ENCODE measurements at places on chromosomes 7 and 10.

DNA sequence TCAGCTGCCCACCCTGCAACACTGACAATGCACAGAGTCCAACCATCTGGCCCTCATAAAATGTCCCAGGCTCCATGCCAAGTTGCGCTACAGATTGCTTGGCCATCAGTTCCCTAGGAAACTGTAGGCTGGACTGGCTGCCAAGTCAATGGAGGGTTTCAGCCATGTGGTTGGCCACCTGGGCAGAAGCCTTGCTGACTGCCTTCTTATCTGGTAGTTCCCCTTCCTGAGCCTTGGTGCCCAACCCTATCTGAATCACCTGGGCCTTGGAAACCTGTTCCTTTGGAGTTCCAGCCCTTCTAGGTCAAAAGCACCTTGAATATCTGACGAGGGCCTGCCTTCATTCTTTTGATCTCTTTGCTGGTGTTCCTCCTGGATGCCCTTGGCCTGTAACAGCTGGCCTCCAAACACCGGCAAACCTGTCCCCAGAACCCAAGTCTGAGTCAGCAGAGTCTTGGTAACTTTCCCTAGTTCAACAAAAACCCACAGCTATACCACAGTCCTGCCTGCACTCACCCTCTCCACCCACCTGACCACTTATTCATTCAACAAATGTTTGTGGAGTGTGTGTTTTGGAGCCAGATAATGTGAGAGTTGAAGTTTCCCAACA lies 37.4 kb upstream of the KDM7A start:
- peak; percentile 89 for DNase-seq

GRCh38 chr7:126727930-126728391 lies 524.8 kb downstream of the GRM8 start:
- DNase-seq: peak; percentile 33

DNA sequence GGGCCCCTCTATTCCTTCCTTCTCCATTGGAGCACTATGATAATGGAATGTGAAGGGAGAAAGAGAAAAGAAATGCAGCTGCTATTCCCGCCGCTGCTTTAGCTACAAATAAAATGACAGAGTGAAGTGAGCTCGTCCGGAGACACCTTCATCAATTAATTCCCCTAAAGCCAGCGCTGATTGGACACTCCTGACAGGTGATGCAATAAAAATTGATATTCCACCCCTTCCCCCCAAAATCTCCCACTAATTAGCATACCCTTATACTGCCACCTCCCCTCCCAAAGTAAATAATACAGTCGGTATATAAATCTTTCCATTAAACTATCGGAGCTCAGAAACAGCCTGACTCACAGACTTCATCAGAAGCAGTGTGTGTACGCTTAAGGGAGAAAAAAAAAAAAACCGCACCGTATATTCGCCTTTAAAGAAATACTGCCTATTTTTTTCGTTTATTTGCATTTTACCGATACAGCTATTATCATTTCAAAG lies 7.3 kb downstream of the SKIDA1 start:
- peak; percentile 54 for DNase-seq

GRCh38 chr10:15469111-15469510 lies 98.0 kb upstream of the FAM171A1 start:
- DNase-seq: no peak

GRCh38 chr10:98242823-98243222 lies 25.2 kb downstream of the LOXL4 start:
- no peak for DNase-seq

DNA sequence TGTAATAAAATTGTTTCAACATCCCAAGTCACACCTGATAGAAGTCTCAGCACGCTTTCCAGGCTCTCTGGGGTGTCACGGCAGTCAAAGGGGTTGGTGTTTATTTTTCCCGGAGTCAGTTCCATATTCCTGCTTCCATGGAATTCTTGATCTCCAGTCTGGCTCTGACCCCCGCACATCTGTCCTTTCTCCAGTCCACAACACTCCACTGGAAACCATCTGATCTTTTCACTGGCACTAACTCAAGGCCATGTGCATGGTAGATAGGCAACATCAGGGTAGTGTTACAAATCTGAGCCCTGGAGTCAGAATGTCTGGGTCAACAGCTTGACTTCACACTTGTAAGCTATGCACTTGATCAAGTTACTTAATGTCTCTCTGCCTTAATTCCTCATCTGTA lies 176.2 kb downstream of the WDR11 start:
- DNase-seq: no peak

GRCh38 chr7:133070562-133070961 lies 11.3 kb downstream of the CHCHD3 start:
- peak; percentile 4 for DNase-seq

DNA sequence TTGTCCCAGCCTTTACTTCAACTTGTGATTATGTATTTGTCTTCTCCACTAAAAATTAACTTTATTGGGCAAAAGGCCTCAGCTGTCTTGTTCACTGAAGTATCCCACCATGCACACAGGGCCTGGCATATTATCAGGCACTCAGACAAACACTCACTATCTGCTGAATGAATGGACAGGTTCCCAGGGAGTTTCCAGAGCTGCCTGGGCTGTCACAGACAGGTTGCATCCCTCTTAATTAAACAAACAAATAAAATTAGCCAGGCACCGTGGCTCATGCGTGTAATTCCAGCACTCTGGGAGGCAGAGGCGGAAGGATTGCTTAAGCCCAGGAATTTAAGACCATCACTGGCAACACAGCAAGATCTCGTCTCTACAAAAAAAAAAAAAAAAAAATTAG lies 1.5 kb upstream of the TSPAN14 start:
- no peak for DNase-seq

DNA sequence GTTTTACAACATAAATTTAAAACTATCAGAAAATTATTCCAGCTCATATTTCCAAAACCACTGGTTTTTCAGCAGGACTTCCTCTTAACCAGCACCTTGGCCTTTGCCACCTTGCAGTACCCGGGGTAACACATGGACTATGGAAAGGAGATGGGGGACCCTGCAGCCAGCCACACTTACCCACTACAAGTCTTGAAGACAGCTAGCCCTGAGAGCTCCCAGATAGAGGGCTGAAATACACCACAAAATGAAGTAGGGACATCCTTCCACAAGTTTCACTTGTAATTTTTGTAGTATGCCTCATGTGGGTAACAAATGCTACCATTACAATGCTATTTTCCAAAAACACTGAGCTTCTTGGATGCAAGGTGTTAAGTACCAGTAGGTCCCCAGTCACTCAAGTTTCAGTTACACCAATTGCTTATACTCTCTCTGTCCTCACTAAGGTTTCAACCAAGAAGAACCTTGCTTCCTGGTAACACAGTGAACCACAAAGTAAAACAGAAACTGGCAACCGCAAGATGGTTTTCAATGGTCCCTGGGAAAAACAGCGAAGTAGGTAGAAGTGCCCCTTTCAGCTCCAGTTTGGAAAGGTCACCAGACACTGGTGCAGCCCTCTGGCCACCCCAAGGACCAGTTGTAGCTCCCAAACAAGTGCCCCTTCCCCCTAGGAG lies 110.9 kb downstream of the SGMS1 start:
- no peak for DNase-seq

- DNase-seq: no peak
These were observed 209.8 kb downstream of the ZEB1 start for GRCh38 chr10:31528831-31529230.

- no peak for DNase-seq
These were observed 30.7 kb downstream of the THNSL1 start for GRCh38 chr10:25047088-25047487.

DNA sequence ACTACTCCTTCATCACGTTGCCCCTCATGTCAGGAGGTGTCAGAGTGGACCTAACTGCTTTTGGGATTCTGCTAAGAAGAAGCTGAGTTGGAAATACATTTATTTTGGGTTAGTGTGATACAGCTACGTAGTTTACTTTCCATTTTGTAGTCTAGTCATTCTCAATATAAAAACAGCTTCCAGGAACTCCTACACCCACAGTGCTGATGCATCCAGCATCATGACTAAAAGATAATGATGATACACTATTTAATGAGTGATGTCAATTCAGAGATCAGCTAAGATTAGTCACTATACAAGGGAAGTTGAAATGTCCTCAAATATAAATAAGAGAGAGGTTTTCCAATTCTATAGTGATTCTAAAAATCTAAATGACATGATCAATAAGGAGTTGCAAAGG lies 264.2 kb upstream of the SLC26A5 start:
- DNase-seq: peak; percentile 24

- DNase-seq: no peak
These were observed 102.0 kb downstream of the GRK5 start for GRCh38 chr10:119309423-119309770.

GRCh38 chr10:76117949-76118348 lies 686.5 kb downstream of the LRMDA start:
- peak; percentile 84 for DNase-seq

- DNase-seq: no peak
These were observed 40.5 kb downstream of the RCC1L start for GRCh38 chr7:75033064-75033463.

- DNase-seq: no peak
These were observed 29.7 kb downstream of the AP3M1 start for GRCh38 chr10:74120911-74121310.

DNA sequence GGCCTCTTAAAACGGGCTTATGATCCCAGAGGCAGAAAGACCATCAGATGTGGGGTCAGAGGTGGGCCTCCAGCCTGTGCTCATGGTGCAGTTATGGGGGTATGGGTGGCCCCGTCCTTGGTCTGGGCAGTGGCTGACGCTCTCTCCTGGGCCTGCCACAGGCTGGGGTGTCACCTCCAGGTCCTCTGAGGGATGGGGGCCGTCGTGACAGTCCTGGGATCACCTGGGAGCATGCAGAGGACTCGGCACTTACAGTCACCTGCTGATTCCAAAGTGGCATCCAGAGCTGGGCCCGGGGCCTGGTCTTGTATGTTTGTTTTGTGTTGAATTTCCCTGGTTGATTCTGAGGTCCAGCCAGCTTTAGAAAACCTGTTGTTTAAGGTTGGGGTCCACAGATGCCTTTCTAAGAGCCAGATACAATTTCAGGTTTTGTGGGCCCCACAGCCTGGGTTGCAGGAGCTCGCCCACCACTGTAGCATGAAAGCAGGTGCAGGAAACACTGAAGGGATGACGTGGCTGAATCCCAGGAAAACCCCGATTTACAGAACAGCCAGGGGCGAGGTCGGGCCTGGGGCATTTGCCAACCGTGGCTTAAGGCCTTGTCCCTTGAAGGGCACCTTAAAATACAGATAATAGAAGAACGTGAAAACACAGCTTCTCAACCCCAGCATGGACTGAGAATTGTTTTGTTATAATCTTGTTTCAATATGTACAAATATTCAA lies 170.7 kb upstream of the PPP2R2D start:
- DNase-seq: no peak

- no peak for DNase-seq
These were observed 499.6 kb upstream of the LRRN3 start for GRCh38 chr7:110591341-110591740.

DNA sequence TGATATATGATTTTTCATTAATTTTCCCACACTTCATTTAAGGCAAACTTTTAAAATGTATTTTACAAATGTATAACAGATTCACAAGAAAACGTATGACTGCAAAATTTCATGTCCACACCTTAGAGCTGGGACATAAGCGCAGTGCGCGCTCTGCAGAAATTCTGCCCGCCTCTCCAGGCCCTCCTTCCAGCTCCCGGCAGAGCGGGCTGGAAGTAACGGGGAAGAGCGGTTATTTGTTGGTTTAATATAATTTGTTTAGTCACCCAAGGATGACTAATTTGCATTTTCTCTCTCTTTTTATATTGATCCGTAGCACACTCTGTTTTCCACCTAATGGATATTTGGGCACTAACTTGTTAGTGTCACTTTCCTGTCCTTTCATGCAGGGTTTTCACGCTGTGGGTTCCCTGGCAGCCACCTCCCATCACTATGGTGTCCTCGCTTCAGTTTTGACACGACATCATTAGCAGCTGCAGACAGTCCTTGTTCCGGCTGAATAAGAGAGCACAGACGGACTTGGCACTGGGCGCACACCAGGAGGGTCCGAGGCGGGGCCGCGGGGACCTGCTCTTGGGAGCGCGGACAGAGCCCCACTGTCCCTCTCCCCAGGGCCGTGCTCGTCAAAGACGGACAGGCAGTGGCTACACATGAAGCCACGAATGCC lies 129.2 kb upstream of the SEC61G start:
- DNase-seq: no peak

DNA sequence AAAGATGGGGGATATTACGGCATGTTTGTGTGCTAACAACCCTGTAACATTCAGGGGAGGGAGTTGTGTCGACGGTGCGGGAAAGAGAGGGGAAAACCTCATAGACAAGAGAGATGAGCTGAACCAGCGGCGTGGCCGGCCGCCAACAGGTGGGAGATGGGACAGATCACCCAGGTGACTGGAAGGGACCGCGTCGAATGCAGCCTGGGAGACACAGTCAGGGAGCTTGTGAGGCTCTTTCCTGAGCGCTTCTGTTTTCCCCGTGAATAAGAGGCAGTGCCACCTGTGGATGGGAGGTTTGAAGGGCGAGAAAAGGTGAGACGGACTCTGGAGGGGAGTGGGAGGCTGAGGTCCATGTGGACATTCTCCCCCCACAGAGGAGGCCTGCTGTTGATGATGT lies 9.9 kb upstream of the PRKAG2 start:
- no peak for DNase-seq

- no peak for DNase-seq
These were observed 12.3 kb upstream of the ELN start for GRCh38 chr7:74015670-74016069.

DNA sequence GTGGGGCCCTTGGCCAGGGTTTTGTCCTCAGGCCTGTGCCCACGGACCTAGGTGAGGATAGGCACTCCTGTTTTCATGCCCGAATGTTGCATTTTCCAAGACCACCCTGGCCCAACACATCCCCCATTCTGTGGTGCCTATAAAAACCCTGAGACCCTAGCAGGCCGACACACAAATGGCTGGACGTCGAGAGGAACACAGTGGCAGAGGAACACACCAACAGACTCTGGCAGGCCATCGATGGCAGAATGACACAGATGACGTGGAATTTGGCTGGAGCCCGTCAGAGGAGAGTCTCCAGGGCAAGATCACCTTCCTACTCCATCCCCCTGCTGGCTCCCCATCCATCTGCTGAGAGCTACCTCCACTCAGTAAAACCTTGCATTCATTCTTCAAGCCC lies 898.8 kb downstream of the ANKRD7 start:
- DNase-seq: no peak

GRCh38 chr10:72259491-72260238 lies 14.1 kb upstream of the DDIT4 start:
- DNase-seq: no peak

DNA sequence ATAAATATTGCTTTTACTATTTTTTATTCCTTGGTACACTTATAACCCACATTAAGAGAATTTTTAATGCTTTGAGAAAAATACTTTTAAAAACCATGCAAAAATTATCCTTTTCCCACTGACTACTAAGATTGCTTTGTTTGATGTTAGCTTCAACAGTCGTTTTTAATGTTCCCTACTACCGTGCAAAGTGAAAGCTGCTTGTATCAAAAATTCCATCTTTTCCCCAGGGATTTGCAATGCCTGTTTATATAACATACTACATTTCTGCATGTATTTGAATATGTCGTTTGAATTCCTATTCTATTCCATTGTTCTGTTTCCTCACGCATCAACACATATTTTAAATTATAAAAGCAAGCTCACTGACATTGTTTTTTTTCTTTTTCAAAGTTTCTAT lies 54.4 kb downstream of the TFPI2 start:
- no peak for DNase-seq
